Activated T-helper 2 cell treated with anti-CD3 and anti-CD28 coated beads, Interferon-gamma antibody, Interleukin-2, Interleukin-4, amounts not matched to agents 10 μg/mL and 5 μg/mL and 100 μg/mL, durations not matched to agents 14 hours and 24 hours and 36 hours (primary cell): ENCODE measurements at places on chromosomes 2 and 18. TPM values are rescaled to one million over a fixed set of nuclear protein-coding genes. Genes with fewer than 3 reads are reported as not detected.

DNA sequence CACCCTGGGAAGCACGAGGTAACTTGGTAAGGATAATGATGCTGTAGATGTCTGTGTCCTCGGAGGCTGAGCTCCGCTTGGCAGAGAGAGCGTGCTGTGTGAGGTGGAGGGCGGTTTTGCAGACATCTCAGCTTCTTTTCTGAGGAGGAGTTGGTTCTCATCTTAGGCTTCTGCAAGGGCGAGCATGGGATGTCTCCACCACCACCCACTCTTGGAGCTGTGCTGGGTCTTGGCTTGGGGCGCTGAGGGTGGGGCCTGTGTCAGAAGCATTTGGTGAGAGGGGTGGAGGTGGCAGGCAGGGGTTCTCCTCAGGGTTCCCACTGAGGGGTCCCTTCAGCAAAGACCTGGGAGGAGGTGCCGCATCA lies 9.2 kb downstream of the OXER1 start:
- no peaks in the 10 kb centered on the region for H3K27me3 ChIP-seq
- H3K36me3 ChIP-seq: no peaks in the 10 kb centered on the region
- peak overlapping the region; percentile 29 for H3K27ac ChIP-seq
- DNase-seq: no peak
- no peak overlapping the region for H3K4me3 ChIP-seq

DNA sequence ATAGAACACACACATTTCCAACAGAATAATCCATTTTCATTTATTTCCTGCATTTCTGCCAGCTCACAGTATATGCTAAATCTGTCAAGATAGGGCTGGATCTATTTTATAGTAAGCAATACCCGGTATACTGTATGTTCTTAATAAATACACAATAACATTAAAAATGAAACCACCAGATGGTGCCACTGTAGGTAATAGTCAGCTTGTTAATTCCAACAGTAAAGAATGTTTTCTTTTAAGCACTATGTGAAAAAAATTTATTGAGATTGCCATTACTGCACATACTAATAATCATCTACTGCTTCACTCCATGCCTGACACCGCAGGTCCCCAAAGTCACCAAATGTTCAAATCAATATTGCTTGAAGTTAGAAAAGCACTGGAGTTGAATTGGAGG lies 131.5 kb upstream of the PGAP1 start:
- H3K4me3 ChIP-seq: no peak overlapping the region
- H3K4me1 ChIP-seq: peaks cover 21% of the 10 kb centered on the region
- H3K27me3 ChIP-seq: no peaks in the 10 kb centered on the region
- DNase-seq: no peak
- peaks cover 92% of the 10 kb centered on the region for H3K36me3 ChIP-seq

DNA sequence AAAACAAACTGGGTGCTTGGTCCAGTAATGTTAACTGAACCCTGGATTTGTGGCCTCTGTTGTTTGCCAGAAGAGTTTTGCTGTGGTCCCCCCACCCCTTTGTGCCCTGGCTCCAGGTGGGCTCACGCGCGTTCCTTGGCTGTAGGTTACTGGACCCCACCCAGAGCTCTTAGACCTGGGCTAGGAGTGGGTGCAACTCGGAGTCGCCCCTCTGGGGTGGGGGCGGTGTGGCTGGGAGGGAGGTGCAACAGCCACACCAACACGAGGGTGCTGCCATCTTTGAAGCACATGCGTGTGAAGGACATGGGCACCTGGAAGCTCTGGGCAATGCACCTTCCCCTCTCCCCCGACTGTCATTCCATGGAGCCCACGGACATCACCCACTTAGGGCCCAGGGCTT lies 92.7 kb downstream of the USP40 start:
- no peak for DNase-seq
- no peak overlapping the region for H3K4me3 ChIP-seq
- no peaks in the 10 kb centered on the region for H3K27me3 ChIP-seq
- peaks cover 17% of the 10 kb centered on the region for H3K36me3 ChIP-seq

DNA sequence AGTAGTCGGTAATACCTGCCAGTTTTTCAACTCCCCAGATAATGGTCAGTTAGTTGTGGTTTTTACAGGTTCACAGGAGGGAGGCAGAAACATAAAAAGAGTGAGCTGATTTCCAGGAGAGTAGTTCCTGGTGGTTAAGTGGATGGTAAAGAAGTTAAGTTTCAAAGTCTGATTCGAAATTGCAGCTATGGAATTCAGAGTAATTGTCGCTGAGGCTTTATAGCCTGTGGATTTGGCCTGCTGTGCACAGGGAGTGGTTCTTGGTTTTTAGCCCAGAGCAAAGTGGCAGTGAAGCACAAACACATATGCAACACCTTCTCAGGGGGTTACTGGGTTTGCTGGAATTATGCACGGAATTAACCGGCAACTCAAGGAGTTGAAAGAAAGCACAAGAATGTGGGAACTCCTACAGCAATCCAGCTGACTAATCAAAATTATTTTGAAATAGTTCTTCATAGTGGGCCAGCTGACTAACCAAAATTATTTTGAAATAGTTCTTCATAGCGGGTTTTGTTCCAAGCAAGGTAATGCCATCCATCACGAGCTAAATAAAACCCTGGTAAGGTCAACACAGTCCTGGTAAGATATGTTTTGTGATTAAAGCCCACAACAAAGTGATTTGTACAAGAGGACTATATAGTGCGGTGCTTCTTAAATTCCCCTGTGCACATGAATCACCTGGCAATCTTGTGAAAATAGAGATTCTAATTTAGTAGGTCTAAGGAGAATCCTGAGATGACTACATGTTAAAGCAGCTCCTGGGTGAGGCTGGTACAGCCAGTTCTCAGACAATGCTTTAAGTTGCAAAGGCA lies 94.4 kb downstream of the SGPP2 start:
- H3K27me3 ChIP-seq: peaks cover 2% of the 10 kb centered on the region
- no peak overlapping the region for H3K4me3 ChIP-seq
- no peak overlapping the region for H3K27ac ChIP-seq
- no peaks in the 10 kb centered on the region for H3K4me1 ChIP-seq

- peaks cover 8% of the 10 kb centered on the region for H3K27me3 ChIP-seq
- peaks cover 35% of the 10 kb centered on the region for H3K4me1 ChIP-seq
- no peak overlapping the region for H3K27ac ChIP-seq
- H3K4me3 ChIP-seq: no peak overlapping the region
These were observed 65.4 kb downstream of the ZCCHC2 start for GRCh38 chr18:62588217-62588616.

- H3K4me3 ChIP-seq: no peak overlapping the region
- DNase-seq: no peak
- peaks cover 63% of the 10 kb centered on the region for H3K27me3 ChIP-seq
- H3K27ac ChIP-seq: no peak overlapping the region
- no peaks in the 10 kb centered on the region for H3K4me1 ChIP-seq
These were observed 25.7 kb downstream of the G6PC2 start for GRCh38 chr2:168926621-168927386.

DNA sequence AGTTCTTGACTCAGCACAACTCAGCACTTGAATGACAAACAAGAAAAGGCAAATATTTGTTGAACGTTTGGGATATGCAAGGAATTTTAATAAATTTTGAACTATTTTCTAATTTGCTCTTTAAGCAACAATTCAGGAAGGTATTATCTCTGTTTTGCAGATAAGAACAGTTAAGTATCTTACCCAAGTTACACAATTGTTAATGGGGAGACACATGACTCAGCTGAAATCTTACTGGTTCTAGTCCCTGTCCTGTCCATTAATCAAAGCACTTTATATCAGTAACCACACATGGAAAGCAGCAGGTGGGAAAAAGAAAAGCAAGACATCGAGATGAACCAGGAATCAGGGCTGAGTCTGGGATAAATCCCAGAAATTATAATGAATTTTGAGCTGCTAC lies 493.9 kb upstream of the PIK3C3 start:
- no peak overlapping the region for H3K4me3 ChIP-seq
- H3K27ac ChIP-seq: no peak overlapping the region
- H3K27me3 ChIP-seq: no peaks in the 10 kb centered on the region
- no peaks in the 10 kb centered on the region for H3K36me3 ChIP-seq
- DNase-seq: no peak

DNA sequence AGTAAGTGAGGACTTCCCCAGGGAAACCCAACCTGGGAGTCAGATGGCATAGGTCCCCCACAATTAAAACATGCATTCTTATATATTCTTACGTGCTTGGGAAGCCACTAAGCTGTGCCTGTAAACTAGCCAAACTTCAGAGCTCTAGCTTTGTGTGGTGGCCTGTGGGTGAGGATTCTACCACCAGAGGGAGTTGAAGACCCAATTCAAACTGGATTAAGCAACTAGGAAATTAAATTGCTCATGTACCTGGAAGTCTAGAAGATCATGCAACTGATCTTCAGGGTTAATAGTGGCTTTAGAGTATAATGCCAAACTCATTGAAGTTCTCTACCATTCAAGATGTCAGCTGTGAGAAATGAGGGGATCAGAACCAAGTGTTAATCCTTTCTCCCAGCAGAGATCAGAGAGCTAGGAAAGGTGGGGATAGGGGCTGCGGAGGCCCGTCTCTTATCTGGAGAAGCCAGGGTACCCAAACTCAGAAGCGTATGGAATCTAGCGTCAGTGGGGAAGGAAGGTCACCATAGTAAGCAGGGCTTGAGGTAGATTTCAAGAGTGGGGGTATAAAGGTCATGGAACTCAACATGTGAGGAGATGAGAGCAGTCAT lies 53.2 kb upstream of the CCDC85A start:
- no peak for DNase-seq
- H3K36me3 ChIP-seq: no peaks in the 10 kb centered on the region
- no peaks in the 10 kb centered on the region for H3K27me3 ChIP-seq
- no peaks in the 10 kb centered on the region for H3K4me1 ChIP-seq
- H3K4me3 ChIP-seq: no peak overlapping the region
- H3K27ac ChIP-seq: no peak overlapping the region

DNA sequence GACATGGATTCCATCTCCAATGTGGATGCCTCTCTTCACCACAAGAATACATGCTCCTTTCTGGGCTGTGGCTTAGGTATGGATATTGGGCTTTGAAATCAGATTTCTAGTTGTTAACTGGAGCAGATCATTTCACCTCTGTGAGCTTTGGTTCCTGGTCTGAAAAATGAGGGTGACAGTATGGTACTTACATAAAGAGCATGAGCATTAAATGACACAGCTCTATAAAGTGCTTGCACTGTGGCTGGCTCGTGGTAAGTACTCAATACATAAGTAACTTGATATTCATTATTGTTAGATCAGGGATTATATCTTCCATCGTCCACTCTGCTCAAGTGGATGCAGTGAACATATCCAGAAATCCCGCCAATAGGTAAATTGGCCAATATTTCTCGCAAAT lies 33.4 kb downstream of the ARHGAP25 start:
- H3K36me3 ChIP-seq: peaks cover 31% of the 10 kb centered on the region
- no peaks in the 10 kb centered on the region for H3K27me3 ChIP-seq
- DNase-seq: no peak

DNA sequence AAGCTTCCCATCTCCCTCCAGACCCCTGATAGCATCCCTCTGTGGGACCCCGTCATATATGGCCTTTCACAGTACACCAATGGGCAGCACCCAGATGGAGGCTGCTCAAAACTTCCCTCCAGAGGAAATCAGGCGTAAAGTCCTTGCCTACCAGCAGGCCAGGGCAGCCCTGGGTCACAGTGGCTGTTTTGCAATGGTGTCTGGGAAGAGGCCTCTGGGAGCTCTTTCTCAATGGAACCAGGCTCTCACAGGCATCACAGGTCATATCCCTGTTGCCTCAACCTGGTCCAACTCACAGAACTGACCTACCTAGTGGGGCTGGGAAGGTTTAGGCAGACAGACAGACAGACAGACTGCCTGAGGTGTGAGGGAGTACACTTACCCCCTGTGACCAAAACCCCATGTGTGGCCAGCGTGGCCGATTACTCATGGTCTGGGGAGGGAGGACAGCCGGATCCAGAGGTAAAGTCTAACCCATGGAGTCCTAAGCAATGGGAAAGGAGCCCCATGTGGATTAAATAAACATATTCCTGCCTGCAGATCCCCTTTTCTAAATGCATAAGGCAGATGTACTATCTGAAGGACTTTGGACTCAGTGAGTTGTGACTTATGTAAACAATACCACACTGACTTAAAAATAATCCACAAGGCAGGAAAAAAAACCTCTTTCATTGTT lies 58.2 kb downstream of the BCL2L11 start:
- no peak overlapping the region for H3K27ac ChIP-seq
- H3K4me3 ChIP-seq: no peak overlapping the region
- H3K4me1 ChIP-seq: no peaks in the 10 kb centered on the region

- DNase-seq: no peak
- no peaks in the 10 kb centered on the region for H3K27me3 ChIP-seq
- no peak overlapping the region for H3K27ac ChIP-seq
- no peak overlapping the region for H3K4me3 ChIP-seq
These were observed 33.8 kb downstream of the NPC1 start for GRCh38 chr18:23552505-23552904.

- no peak overlapping the region for H3K4me3 ChIP-seq
- H3K27ac ChIP-seq: no peak overlapping the region
- H3K27me3 ChIP-seq: no peaks in the 10 kb centered on the region
- H3K36me3 ChIP-seq: peaks cover 35% of the 10 kb centered on the region
- DNase-seq: no peak
- H3K4me1 ChIP-seq: peaks cover 13% of the 10 kb centered on the region
These were observed 25.5 kb downstream of the MPPE1 start for GRCh38 chr18:11882636-11883035.

GRCh38 chr2:200352636-200353035 lies 46.1 kb downstream of the SPATS2L start:
- H3K4me1 ChIP-seq: peaks cover 10% of the 10 kb centered on the region
- no peak for DNase-seq
- peaks cover 11% of the 10 kb centered on the region for H3K36me3 ChIP-seq
- H3K27ac ChIP-seq: no peak overlapping the region

DNA sequence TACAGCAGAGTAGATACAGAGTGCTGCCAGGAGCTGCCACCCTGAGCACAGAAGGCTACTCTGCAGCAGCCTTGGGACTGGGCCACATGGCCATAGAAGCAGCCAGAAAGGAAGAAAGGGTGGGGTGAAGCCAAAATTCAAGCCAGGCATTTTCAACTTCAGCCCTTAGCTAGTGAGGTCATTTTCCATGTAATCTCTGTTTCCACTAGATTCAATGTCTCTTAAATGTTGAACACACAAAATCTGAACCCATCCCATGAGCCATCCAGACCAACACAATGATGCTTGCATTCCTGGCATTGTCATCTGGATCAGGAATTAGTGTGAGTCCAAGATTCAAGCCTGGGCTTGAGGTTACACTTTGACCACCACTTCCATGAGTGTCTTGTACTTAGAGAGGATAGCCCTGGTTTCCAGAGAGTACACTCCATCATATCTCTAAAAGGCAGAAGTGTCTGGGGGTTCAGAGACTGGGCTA lies 243.6 kb downstream of the OSR1 start:
- no peaks in the 10 kb centered on the region for H3K4me1 ChIP-seq
- no peak overlapping the region for H3K4me3 ChIP-seq
- no peaks in the 10 kb centered on the region for H3K36me3 ChIP-seq
- H3K27ac ChIP-seq: no peak overlapping the region
- H3K27me3 ChIP-seq: no peaks in the 10 kb centered on the region

The SDC1 gene
- total RNA-seq: 0.59 and 0.62 TPM in 2 replicates

The SP5 gene
- total RNA-seq: 0.30 and 0.32 TPM in 2 replicates

The GPBAR1 gene
- 0.41 and 0.87 TPM in 2 replicates for total RNA-seq

The CHRNG gene
- total RNA-seq: not detected in 2 replicates

The ANKRD30B gene
- total RNA-seq: not detected in 2 replicates

The UGT1A10 gene
- total RNA-seq: not detected in 2 replicates

The CTAGE1 gene
- 0.07 TPM in 1 of 2 replicates, not detected in the other for total RNA-seq

The GAL3ST2 gene
- 1.3 and 1.9 TPM in 2 replicates for total RNA-seq

The STARD6 gene
- total RNA-seq: not detected in 2 replicates

The TXNDC2 gene
- 0.21 and 0.39 TPM in 2 replicates for total RNA-seq

The SERPINB3 gene
- total RNA-seq: not detected in 2 replicates
